ENCODE measurements at places on chromosomes 1 and 21. TPM values are rescaled to one million over a fixed set of nuclear protein-coding genes. Genes with fewer than 3 reads are reported as not detected.

- peaks cover 7% of the 10 kb centered on the region for H3K4me1 ChIP-seq
- no peak for DNase-seq
- peaks cover 6% of the 10 kb centered on the region for H3K27me3 ChIP-seq
- no peak overlapping the region for H3K4me3 ChIP-seq
Observed at GRCh38 chr1:944341-945325, 14.4 kb downstream of the NOC2L start.

The MEX3A gene
- polyA plus RNA-seq = 0.48 TPM

DNA sequence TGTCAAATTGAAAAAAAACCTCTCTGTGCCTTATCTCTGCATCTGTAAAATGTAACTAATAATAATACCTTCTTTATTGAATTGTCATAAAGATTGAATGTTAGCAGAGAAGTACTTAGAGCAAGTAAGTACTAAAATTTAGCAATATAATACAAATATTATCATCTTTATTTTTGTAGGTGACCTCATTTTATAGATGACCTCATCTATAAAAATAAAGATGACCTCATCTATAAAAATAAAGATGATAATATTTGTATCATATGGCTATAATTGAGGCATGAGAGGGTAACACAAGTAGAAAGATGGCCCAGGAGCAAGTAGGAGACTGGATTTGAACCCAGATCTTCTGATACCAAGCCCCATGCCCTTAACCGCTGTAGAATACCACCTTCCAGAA lies 193.2 kb upstream of the FOXD3 start:
- H3K4me1 ChIP-seq = peaks cover 17% of the 10 kb centered on the region
- H3K27me3 ChIP-seq = no peaks in the 10 kb centered on the region
- no peak for DNase-seq

The OR2M5 gene
- polyA plus RNA-seq = not detected

DNA sequence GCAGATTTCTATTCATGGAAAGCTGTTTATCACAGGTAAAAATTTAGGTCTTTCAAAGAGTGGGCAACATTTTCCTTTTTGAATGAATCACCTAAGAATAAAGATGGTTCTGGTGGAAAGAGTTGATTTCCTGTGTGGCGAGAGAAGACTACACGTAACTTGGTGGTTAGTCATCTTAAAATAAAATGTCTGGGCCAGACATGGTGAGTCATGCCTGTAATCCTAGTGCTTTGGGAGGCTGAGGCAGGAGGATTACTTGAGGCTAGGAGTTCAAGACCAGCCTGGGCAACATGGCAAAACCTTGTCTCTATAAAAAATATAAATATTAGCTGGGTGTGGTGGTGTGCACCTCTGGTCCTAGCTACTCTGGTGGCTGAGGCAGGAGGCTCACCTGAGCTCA lies 65.7 kb downstream of the DISP1 start:
- H3K27me3 ChIP-seq = no peaks in the 10 kb centered on the region
- no peak overlapping the region for H3K27ac ChIP-seq
- no peaks in the 10 kb centered on the region for H3K36me3 ChIP-seq
- no peak overlapping the region for H3K4me3 ChIP-seq
- no peaks in the 10 kb centered on the region for H3K4me1 ChIP-seq
- DNase-seq = no peak

The CYP4B1 gene
- not detected for polyA plus RNA-seq

The OXCT2 gene
- 0.60 TPM for polyA plus RNA-seq

DNA sequence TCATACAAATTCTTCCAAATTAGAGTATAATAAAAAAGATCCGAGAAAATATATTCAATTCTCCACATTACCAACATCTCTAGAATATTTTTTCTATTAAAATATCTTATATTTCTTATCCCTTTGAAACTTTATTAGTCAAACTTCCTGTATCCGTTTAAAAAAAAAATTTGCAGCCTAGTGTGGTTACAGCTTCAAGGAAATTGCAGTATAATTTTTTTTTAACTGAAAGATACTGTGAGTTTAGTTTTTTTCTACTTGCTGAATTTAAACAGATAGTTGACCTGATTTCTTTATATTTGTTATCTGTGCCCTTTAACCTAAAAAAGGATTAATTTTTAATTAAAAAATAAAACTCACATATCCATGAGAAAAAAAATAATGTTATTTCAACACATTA lies 1.5 kb downstream of the RGS18 start:
- H3K27ac ChIP-seq = no peak overlapping the region
- H3K4me1 ChIP-seq = no peaks in the 10 kb centered on the region
- no peaks in the 10 kb centered on the region for H3K27me3 ChIP-seq
- H3K4me3 ChIP-seq = no peak overlapping the region

- H3K27me3 ChIP-seq = no peaks in the 10 kb centered on the region
- no peak overlapping the region for H3K27ac ChIP-seq
- no peaks in the 10 kb centered on the region for H3K36me3 ChIP-seq
- no peaks in the 10 kb centered on the region for H3K4me1 ChIP-seq
Observed at GRCh38 chr1:96968983-96969382, 247.4 kb downstream of the PTBP2 start.

The RRP1 gene
- polyA plus RNA-seq = 56.1 TPM

GRCh38 chr21:35561116-35561515 lies 499.2 kb downstream of the SETD4 start:
- peaks cover 2% of the 10 kb centered on the region for H3K27me3 ChIP-seq
- H3K27ac ChIP-seq = no peak overlapping the region
- DNase-seq = no peak
- no peaks in the 10 kb centered on the region for H3K36me3 ChIP-seq

The EFNA1 gene
- polyA plus RNA-seq = 0.13 TPM

DNA sequence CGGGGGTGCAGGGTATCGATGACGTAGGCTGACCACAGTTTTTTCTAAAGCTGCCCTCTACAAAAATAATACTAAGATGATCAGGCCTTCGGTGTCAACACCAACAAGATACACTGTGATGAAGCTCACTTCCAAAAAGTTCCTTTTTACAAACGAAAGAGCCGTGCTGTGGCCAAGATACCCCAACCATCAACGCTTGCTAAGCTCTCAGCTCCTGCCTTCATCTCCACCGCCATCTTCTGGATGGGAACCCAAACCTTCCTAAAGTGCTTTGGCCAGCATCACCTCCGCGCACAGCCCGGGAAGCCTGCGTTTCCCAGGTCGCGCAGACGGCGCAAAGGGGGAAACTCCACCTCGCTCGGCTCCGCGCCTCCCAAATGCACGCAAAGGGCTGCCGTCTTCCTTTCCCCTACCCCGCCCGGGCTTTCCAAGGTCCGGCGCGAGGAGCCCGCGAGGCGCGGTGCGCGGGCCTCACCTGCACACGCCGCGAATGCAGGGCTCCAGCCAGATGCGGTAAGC lies 541 bp downstream of the USP48 start:
- H3K4me1 ChIP-seq = 0 out of 2 replicates have a peak, but pooled peaks cover 4% of the 10 kb centered on the region
- peak; percentile 74 for DNase-seq
- H3K36me3 ChIP-seq = no peaks in the 10 kb centered on the region
- H3K27me3 ChIP-seq = no peaks in the 10 kb centered on the region
- H3K4me3 ChIP-seq = peak overlapping the region; percentile 73

DNA sequence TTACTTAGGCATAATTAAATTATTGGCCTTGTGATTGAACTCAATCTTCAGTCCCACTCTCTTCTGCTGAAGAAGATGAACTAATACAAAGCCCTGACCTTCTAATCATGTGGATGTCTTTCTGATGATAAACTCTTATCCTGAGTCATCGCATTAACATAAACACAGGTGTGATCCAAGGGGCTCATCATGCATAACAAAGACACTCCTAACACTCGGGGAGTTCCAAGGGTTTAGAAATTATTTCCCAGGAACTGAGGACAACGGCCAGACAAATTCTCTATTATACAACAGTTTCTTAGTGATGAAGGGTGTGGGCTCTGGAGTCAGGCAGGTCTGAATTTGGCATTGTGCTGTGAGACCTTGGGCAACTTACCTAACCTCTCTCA lies 18.0 kb downstream of the DUSP10 start:
- H3K27ac ChIP-seq = peak overlapping the region; percentile 29
- no peak for DNase-seq
- peaks cover 49% of the 10 kb centered on the region for H3K4me1 ChIP-seq
- H3K36me3 ChIP-seq = peaks cover 14% of the 10 kb centered on the region
- H3K4me3 ChIP-seq = no peak overlapping the region
- H3K27me3 ChIP-seq = no peaks in the 10 kb centered on the region

The FCAMR gene
- 0.14 TPM for polyA plus RNA-seq

The LHX4 gene
- 0.59 TPM for polyA plus RNA-seq

The VANGL2 gene
- 0.16 TPM for polyA plus RNA-seq

DNA sequence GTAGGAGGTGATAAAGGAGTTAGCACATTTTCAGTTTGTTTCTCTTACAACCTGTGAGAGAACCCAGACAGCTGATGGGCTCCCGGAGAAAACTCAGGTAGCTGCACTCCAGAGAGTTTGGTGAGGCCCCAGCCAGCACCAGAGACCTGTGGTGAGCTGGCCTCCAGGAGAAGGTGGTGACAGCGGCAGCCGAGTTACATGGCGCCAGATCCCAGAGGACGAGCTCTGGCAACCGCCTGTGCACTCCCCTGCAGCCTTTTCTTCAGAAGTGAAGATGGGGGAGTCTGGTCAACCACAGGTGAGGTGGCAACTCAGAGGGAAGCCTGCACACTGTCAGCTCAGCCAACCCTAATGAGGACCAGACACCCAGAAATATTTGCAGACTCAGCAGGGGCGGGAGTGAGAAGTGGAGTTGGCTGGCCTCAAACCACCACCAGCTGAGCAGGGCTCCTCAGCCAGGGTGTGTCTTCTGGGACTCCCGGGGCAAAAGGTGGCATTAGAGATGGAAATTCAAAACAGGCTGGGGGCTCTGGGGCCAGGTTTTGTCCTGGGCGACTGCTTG lies 209.7 kb downstream of the SETD4 start:
- H3K27me3 ChIP-seq = no peaks in the 10 kb centered on the region
- H3K36me3 ChIP-seq = no peaks in the 10 kb centered on the region
- H3K4me1 ChIP-seq = no peaks in the 10 kb centered on the region

- H3K4me1 ChIP-seq = peaks cover 44% of the 10 kb centered on the region
- peak overlapping the region; percentile 100 for H3K27ac ChIP-seq
- no peaks in the 10 kb centered on the region for H3K27me3 ChIP-seq
- no peak for DNase-seq
- H3K36me3 ChIP-seq = peaks cover 19% of the 10 kb centered on the region
Observed at GRCh38 chr1:154608397-154609270, 648 bp upstream of the ADAR start.

- no peaks in the 10 kb centered on the region for H3K4me1 ChIP-seq
- DNase-seq = no peak
- no peak overlapping the region for H3K27ac ChIP-seq
- no peaks in the 10 kb centered on the region for H3K36me3 ChIP-seq
- no peaks in the 10 kb centered on the region for H3K27me3 ChIP-seq
Observed at GRCh38 chr21:38912102-38912629, 106.4 kb downstream of the ETS2 start.

The AMIGO1 gene
- polyA plus RNA-seq = 0.08 TPM

DNA sequence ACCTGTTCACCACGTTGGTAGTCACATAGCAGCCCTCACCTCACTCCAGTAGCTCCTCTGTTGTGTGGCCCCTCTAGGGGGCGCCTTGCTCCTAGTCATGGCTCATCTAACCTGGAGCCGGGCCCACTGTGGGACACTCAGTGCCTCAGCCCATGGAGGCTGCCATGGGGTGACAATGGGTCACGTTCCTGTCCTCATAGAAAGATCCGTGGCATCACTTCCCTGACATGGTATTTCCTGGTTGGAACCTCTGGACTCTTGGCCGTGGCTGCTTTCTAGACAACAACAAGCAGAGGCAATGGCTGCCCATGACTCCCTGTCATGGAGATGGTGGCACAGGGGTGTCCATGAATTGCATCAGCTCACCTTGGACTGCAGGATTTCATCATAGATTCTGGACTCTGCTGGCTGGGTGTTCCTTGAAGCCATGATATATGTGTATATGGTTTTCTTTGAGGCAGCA lies 27.5 kb upstream of the SLAMF6 start:
- H3K27me3 ChIP-seq = no peaks in the 10 kb centered on the region
- H3K36me3 ChIP-seq = peaks cover 2% of the 10 kb centered on the region
- no peak overlapping the region for H3K4me3 ChIP-seq
- H3K4me1 ChIP-seq = peaks cover 58% of the 10 kb centered on the region
- peak overlapping the region; percentile 98 for H3K27ac ChIP-seq

DNA sequence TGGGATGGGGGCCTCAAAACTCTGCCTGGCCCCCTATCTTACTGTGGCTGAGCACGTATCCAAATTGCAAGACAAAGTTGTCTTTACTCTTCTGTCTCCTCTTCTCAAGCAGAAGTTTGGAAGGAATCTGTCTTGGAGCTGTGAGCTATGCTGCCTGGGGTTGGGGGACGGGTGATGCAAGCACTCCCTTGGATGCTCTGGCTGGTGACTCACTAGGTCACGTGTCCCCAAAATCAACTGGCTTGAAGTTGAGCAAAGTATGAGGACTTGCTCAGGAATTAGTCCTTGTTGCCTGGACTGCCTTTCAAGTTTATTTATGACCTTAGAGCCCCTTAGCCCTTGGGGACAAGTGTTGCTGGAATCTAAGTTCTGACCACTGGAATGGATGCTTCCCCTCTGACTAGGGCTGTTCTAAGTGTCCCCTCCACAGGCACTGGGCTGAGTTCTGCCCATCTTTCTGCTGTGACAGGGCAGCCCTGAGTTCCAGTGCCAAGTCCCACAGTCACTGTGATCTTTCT lies 269.5 kb downstream of the HHAT start:
- H3K4me3 ChIP-seq = no peak overlapping the region
- DNase-seq = no peak
- H3K4me1 ChIP-seq = no peaks in the 10 kb centered on the region
- no peaks in the 10 kb centered on the region for H3K36me3 ChIP-seq
- H3K27ac ChIP-seq = no peak overlapping the region
- H3K27me3 ChIP-seq = no peaks in the 10 kb centered on the region

DNA sequence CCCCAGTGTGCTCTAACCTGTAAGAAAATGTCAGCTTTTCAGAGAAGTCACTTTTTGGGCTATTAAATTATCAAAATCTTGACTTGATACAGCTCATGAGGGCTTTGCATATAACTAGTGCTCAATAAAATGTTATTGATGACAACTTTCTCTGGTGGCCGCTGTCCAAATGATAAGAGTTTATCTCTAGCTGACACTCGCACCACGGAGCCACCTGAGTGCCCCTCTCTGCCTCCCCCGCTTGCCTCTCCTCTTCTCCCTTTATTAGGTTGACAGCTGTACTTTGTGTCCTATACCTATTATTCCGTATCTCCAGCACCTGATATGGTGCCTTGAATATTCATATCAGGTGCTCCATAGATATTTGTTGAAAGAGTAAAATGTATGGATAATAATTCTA lies 82.8 kb downstream of the PHTF1 start:
- no peaks in the 10 kb centered on the region for H3K27me3 ChIP-seq
- DNase-seq = no peak
- H3K4me1 ChIP-seq = no peaks in the 10 kb centered on the region
- H3K4me3 ChIP-seq = no peak overlapping the region
- H3K27ac ChIP-seq = no peak overlapping the region

The PLPP3 gene
- 6.4 TPM for polyA plus RNA-seq

The FMO3 gene
- not detected for polyA plus RNA-seq

- no peak overlapping the region for H3K4me3 ChIP-seq
- H3K36me3 ChIP-seq = no peaks in the 10 kb centered on the region
- H3K27me3 ChIP-seq = no peaks in the 10 kb centered on the region
Observed at GRCh38 chr1:168148916-168149315, 12.2 kb upstream of the GPR161 start.
